ENCODE measurements at places on chromosomes 6 and 20.

DNA sequence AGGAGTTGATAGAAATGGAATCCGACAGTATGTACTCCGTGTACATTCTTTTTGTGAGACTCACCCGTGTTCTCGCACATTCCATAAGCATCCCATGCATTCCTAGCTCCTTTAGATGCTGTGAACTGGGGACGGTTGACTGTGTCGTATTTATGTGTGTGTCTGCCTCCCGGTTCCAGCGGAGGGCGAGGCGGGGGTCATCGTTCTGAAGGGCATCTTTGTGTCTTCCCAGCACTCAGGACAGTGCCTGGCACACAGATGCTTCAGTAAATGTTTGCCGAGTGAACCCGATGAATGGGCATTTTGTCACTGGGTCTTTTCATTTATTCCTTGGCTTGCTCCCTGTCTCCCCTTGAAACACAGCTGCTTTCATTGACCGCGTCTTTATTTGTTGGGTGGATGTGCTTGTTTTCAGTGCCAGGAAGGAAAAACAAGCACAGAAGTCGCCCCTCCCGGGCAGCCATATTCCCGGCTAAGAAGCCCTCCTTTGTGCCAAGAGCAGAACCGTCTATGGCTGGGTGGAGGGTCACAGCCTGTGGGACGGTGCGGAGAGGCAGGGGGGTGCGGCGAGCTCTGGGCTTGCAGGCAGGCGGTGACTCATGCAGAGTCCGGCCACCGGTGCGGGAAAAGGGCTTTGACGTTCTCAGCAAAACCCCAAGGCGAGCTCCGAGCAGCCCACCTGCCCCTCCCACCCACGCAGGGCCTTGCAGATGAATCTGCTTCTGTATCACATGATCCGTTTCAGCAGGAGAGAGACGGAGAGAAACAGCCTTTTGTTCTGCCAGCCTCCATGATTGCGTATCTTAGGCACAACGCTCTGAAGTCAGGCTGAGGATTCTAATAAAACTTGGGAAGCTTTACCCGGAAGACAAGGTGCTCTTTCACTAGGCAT, 11.2 kb upstream of the PSMG4 start:
- DNase-seq, result no peak

DNA sequence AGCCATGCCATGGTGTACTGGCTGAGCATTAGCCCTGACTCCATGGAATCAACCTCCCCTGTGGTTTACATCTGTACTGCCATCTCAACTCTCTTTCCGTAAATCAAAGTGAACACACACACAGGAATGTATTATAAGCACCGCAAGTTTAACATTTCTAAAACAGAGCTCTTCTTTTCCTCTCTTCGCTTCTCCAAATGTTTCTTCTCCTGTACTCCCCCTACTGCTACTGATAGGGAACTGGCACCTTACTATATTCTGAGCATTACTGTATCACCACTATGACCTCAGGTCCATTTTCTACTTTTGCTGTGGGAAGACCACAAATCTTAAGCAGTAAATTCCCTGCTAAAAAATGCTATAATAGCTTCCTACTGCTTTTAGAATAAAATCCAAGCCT, 101.2 kb downstream of the NUS1 start:
- DNase-seq, result no peak

DNA sequence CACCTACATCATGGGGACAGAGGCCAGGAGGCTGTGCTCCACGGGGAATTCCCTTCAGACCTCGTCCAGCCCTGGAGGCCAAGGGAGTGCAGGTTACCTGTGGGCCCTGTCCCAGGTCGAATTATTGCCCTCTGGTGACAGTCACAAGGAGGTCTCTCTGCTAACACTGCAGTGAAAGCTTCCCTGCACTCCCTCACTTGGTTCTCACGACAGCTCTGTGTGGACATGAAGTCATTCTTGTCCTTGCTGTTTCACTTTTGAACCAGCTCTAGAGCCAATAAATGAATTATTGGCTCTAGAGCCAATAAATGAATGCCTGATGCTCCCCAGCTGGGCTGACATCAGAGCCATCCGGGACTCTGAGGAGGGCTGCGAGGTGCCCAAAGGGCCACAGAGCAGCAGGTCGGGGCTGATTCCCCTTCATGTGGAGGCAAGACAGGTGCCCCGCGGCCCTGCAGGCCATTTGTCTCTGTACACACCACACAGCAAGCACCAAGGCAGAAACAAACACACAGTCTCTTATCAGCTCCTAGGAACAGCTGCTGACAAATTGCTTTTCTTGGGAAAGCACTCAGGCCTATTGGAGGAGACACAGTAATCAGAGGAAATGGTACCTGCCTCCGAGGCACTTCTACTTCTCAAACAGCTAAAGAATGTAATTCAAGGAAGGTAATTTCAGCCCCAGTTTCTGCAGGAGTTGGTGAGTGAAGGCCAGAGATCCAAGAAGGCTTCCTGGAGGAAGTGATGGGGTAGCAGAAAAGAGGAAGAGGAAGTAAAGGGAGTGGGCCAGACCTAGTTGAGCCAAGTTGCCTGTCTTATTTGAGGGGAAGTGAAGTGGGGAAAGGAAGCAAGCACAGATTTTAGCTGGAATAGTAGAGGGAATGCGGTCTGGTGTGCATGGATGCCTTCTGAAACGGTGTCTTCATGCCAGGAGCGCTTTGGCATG, 27.5 kb upstream of the TBXT start:
- DNase-seq, result no peak

- DNase-seq, result no peak
These were observed 103.7 kb downstream of the MYO6 start for GRCh38 chr6:75852721-75853120.

- no peak for DNase-seq
These were observed 33.7 kb downstream of the ADGRF5 start for GRCh38 chr6:46888031-46888430.

GRCh38 chr20:10429443-10429981, 4.5 kb downstream of the MKKS start:
- no peak for DNase-seq

- no peak for DNase-seq
These were observed 32.7 kb upstream of the NKX2-4 start for GRCh38 chr20:21430020-21430419.

DNA sequence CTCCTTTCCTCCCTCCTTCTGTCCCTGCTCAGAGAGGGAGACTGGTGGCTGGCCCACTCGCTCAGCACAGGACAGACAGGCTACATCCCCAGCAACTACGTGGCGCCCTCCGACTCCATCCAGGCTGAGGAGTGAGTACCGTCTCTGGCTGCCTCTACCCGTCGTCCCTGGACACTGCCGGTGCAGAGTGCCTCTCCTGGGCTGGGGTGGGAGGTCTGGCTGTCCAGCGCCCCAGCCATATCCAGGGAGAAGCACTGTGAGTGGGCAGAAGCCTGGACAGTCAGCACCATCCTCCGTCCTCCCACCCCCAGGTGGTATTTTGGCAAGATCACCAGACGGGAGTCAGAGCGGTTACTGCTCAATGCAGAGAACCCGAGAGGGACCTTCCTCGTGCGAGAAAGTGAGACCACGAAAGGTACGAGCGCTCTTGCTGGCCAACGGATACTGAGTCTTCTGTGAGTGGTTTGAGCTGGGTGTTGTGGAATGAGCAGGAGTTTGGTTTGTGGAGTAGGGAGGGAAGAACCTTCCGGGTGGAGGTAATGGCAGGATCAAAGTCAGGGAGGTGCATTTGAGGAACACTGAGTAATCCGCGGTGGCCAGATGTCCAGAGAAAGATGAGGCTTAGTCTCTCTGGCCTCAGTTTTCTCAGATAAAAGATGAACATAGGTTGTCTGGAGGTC, 48.1 kb downstream of the SRC start:
- DNase-seq, result no peak

GRCh38 chr6:31172973-31173384, 2.5 kb upstream of the POU5F1 start:
- no peak for DNase-seq

DNA sequence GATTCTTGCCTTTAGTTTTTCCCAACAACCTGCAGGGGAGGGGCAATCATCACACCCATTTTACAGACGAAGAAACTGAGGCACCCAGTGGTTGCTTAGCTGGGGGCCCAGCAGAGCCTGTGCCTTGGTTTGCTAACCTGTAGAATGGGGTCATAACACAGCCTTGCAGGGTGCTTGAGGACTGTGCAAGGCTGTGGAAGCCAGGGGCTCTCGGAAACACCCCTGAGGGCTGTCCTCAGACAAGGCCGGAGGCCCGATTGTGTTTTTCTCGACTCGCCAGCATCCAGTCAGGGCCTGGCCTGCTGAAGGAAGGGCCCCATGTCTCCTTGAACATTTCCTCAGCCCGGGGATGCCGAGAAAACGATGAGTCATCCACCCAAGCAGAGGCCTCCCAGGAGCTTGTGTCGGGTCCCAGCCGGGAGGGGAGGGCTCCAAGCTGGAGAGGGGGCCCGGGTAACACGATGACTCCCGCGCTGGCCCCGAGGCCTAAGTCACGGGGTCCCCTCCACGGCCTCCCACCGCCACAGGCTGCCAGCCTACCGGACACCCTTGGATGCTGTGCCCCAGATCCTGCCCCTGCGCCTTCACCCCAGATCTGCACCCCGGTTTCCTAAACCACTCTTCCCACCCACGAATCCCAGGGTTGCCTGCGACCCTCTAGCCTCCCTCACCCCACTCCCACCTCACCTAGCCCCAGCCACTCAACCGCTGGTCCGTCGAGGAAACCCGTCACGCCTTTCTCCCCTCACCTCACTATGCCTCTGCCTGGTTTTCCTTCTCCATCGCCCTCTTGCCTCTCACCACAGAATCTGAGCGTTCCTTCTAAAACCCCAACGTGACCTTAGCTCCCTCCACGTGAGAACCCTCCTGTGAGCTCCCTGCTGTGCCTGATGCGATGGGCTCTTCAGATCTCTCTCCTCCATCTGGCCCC, 10.6 kb downstream of the NOL4L start:
- no peak for DNase-seq

DNA sequence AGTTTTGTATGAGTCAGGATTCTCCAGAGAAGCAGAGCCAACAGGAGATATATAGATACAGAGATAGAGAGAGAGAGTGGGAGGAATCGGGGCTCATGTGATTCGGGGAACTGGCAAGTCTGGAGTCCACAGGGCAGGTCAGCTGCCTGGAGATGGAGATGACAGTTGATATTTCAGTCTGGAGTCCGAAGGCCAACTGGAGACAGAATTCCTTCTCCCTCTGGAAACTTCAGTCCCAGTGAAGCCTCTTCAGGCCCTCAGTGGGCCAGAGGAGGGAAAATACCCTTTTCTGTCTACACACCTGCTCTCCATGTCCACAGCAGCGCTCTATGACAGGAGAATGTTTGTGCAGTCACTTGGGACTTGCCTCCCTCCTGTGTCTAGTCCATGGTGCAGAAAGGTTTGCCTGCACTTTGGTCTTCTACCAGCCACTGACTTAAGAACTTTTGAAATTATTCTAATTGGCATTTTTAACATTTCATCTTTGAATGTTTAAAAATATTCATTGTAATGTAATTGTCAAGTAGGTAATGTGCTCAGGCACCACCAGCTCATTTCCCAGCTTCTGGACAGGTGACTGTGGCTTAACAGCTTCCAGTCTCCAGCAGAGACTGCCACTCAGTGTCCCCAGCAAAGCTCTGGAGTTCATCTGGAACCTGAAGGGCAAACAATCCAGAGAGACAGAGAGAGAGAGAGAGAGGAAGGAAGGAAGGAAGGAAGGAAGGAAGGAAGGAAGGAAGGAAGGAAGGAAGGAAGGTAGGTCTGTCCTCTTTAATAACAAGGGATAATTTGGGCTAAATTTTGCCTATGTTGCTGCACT, 43.8 kb upstream of the AFDN start:
- no peak for DNase-seq

GRCh38 chr6:7896465-7896987, 14.1 kb downstream of the TXNDC5 start:
- DNase-seq, result no peak

DNA sequence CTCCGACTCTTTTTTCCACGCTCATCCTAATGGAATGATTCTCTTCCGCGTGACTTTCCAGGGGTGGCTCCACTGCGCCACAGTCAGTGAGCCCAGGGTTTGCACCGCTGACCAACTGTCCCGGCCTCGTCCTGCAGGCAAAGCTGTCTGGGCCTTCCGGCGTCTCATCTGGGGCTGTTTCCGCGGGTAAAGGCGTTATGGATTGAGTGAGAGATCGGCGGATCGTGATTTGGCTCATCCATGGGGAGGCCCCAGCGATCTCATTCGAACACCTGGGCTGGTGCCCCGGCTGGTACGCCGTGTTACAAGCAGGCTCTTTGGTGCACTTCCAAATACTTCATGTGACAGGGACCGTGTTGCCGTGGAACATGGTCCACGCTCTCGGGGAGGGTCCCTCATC, 47.8 kb downstream of the KCNQ2 start:
- no peak for DNase-seq

GRCh38 chr20:14956026-14956425, 618.6 kb upstream of the FLRT3 start:
- DNase-seq, result no peak

DNA sequence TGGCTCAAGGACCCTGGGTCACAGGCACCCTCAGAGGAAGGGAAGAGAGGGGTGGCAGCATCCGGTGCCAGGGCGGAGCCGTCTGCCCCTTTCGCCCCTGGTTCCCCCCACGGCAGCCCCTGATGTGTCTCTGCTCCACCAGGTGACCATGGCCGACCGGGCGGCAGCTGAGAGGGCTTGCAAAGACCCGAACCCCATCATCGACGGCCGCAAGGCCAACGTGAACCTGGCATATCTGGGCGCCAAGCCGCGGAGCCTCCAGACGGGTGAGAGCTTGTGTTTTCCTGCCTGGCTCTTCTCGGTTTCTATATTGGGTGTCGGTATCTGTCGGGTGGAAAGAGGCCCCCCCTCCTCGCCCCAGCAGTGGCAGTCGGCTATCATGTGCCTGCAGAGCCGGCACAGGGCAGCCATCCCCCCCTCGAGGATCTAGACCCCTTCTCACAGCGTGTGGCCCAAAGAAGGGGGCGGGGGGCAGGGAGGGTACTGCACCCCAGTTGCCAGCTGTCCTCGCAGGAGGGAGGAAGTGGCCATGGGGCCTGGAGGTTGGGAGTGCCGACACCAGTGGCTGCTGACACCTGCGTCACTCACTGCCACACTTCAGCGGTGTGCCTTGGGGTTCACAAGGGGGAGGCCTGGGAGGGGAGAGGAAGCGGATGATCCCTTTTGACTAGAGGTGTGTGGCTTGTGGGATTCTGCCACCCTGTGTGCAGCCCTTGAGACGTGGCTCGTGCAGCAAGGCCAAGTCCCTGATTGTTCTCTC, 1.5 kb downstream of the RBM38 start:
- DNase-seq, result peak; percentile 53
